ENCODE measurements at places on chromosomes 7 and 10.

GRCh38 chr7:112869111-112869774 is 79.0 kb upstream of the TMEM168 start:
- DNase-seq: no peak

DNA sequence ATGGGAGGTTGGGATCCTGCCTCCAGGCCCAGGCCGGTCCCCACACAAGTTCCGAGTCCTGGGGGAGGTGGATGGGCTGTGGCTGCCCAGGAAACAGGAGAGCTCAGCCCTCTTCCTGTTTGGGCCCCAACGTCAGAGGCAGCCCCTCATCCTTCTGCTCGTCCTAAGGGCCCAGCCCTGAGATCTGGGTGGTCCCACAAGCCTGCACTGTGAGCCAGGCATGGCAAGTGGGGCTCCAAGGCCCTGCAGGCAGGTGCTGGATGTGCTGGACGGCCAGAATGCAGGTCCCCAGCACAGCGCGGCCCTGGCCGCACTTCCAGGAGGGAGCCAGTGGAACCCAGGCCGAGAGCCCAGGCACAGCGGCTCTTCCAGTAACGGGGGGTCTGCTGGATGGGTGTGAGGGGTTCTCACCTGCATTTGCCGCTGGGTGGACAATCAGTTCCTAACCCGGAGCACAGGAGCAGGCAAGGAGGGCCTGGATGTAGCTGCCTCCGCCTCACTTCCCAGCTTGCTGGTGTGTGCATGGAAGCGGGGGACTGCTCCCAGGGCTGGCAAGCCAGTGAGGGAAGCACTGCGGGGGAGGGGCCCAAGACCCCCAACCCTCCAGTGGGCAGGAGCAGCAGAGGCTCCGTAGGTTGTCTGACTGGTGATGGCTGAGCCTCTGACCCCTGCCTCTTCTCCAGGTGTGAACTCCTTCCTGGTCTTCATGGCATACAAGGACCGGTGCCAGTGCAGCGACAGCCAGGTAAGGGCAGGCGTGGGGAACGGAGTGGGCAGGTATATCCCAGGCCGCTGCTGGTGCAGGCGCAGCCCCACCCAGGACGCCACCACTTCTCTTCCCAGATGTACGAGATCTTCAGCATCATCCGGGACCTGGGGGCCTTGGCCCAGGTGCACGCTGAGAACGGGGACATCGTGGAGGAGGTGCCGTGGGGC is 9.7 kb downstream of the DPYSL4 start:
- DNase-seq: no peak

DNA sequence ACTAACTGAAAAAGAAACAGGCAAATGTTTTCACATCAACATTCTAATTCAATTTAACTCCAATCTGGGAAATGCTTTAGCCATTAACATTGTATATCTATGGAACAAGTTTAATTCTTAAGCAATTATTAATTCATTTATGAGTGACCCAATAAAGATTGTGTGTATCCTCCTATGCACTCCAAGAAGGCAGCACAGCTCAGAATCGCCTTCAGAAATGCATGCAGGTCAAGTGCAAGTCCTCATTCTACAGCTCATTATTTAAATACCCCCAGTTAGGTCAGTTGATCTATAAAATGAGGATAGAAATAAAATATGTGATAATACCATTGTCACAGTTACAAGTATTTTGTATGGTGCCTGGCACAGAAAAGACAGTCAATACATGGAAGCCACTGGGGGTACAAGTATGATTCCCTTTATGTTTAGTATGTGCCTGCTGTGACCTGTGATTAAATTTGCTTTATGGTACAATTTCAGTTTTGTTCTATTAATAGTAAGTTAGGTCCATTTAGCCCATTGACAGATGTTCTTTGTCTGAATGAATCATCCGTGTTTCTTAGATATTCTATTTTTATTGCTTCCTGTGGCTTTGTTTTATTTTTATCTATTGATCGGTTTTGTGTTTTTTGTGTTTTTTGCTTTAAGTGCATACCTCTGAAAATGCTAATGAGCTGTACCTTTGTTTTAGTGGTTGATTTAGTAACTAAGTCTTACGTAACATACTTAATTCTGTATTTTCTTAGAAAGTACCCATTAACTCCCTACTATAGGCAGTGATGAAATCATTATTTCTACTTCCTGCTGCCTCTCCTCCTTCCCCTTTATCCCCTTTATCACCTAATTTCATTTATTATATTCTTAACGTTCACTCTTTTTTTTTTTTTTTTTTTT is 42.8 kb downstream of the CPXM2 start:
- DNase-seq: no peak

DNA sequence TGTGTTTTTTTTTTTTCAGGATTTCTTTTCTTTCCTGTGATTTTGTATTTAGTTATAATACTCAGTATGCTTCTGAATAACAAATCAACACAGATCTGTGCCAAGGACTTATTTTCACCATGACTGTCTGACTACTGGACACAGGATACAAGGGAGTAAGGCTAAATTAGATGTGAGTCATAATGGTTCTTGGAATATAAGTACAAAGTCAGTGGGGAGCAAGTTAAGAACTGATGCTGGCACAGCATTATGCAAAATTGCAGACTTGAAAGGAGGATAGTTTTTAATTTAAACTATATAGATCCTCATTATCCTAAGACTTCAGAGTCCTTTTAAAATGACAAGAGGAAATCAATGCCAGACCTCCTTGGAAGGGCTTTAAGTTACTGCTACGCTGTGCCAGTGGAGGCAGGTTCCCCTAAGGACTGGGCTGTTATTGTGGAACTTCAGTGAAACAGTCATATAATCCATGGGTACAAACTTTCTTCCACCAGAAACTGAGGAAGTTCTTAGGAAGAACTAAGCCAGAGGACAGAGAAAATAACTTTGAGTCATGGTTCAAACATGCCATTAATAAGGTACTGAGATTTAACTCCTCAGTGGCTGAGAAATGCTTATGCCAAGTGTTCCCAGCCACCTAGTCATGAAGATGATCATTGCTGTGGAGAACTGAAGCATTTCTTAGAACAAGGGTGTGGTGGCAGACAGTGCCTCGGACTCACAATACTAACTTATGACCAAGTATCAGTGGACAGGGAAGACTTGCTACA is 531.2 kb downstream of the HTR7 start:
- DNase-seq: no peak

DNA sequence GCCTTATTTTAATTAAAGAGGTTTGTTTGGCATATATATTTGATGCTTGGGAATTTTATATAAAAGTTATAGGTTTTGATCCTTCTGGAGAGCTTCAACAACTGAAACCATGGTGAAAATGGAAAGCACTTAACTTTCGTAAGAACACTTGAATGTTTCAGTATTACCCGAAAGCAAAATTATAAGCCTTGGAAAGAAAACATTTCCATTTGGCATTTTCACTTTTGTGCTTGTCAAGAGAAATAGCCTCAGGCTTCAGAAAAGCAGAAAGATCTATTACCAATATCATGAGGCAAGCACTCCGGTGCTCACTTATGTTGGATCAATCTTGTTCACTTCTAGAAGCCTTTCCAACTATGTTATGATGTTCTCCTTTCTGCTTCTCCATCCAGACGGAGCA is 256.0 kb downstream of the TRIL start:
- DNase-seq: no peak
